ENCODE measurements at places on chromosomes 13 and 19.

DNA sequence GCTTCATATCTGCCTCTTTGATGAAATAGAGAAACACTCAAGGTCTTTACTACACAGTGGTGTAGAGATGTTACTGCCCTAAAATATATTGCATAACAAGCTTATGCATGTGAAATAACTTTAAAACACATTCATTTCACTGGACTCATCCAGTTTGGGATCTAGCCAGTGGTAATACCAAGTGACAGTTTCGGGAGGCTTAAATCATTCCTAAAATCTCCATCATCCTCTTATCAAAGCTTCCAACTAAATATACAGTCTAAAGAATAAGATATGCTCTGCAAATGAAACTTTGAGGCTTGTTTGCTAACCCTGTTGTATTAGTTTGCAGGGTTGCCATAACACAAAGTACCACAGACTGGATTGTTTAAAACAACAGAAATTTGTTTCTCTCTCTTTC, 52.8 kb downstream of the THSD1 start:
- no peak for DNase-seq

GRCh38 chr13:28707629-28708427, 10.9 kb downstream of the SLC46A3 start:
- no peak for DNase-seq

DNA sequence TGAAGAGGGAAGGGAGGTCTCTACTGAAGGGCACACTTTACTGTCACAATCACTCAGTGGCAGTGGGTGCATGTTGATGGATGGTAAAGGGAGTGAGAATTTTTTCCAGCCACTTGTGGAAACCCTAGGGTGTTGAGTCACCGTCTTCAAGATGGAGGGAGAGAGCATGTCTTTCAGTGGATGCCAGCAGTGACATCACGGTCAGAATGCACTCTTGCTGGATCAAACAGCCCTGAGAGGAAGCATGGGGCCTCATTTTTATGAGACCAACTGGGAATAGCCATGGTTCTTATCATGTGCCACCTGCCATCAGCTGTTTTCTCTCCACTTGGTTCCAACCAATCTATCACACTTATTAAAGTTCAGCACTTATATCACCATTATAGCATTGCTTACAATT, 182.5 kb downstream of the KCNRG start:
- no peak for DNase-seq

GRCh38 chr13:37364007-37364406, 234.6 kb downstream of the POSTN start:
- DNase-seq, result no peak

- DNase-seq, result no peak
These were observed 11.1 kb downstream of the NAPA start for GRCh38 chr19:47503826-47504150.

Data from left ventricle myocardium inferior (tissue), 1 donor.